SK-N-DZ (cell line): ENCODE measurements at places on chromosomes 5 and 9.
A peak's percentile ranks its signal among the peaks of the same experiment; 100 is the strongest.

DNA sequence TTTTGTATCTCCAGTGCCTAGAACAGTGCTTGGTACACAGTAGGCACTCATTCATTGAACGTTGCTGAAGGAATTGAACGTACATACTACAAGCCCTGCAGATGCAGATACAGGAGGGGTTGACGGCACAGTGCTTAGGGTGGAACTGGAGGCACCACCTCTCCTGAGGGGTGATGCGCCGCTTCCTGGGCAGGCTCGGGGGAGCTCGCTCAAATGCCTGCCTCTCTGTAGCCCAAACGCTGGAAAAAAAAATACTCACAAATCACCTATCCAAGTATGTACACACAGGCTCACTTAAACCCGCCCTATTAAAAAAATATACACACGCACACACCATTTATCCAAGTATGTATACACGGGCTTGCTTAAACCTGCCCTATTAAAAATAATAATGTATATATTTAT, 536 bp upstream of the COMMD10 start:
- peak; percentile 31 for DNase-seq

- no peak for DNase-seq
These were observed 371.3 kb downstream of the DMRT2 start for GRCh38 chr9:1421436-1421835.

GRCh38 chr9:134525070-134525815, 116.4 kb upstream of the COL5A1 start:
- DNase-seq: no peak

GRCh38 chr5:81534441-81534840, 140.5 kb upstream of the ACOT12 start:
- DNase-seq: no peak

- DNase-seq: no peak
These were observed 1127.5 kb downstream of the TAF11L14 start for GRCh38 chr5:18761801-18762200.

DNA sequence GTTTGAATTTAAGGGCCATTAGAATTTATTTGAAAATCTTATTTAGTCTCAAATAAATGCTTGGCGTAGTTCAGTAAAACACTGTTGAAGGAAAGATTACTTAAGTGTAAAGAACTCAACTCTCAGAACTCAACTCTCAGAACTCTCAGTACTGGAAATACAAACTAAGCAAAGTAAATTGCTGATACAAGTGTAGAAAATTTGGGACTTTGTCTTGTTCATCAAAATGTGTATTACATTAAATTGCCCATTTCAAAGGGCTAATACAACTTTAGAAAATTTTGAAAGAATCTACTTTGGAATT, 99.4 kb downstream of the CSNK1G3 start:
- no peak for DNase-seq

DNA sequence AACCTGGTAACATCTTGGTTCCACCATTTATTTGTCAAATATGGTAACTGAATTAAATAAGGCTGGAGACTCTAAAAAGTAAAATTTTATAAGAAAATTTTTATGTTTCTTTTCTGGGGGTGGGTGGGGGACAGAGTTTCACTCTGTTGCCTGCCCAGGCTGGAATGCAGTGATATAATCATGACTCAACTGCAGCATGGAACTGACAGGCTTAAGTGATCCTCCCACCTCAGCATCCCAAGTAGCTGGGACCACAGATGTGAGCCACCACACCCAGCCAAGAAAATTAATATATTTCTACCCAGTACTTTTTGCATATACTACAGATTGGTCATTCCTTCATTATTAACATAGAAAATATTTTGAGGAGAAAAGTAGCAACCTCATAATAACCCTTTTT, 216.9 kb downstream of the DEPDC1B start:
- DNase-seq: no peak

DNA sequence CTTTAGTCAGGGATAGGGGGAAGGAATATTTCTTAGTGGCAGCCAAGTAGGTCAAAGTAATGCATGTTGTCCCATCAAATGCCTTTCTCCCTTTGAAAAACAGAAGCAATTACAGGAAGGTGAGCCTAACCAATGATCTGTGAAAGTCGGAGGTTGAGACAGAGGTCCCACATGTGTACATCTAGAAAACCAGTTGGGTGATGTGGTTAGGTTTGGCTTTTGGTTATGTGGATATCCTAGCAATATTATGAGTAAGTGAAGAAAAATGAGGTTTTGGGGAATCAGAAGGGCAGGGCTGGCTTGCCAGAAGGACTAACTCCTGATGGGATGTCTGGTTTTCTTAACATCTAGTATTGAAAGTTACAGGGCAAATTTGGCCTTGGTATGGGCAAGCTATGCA, 63.4 kb upstream of the PALM2AKAP2 start:
- no peak for DNase-seq

GRCh38 chr5:35317586-35317985, 87.3 kb upstream of the PRLR start:
- no peak for DNase-seq

GRCh38 chr5:177429248-177430040, 3.0 kb downstream of the GRK6 start:
- no peak for DNase-seq

DNA sequence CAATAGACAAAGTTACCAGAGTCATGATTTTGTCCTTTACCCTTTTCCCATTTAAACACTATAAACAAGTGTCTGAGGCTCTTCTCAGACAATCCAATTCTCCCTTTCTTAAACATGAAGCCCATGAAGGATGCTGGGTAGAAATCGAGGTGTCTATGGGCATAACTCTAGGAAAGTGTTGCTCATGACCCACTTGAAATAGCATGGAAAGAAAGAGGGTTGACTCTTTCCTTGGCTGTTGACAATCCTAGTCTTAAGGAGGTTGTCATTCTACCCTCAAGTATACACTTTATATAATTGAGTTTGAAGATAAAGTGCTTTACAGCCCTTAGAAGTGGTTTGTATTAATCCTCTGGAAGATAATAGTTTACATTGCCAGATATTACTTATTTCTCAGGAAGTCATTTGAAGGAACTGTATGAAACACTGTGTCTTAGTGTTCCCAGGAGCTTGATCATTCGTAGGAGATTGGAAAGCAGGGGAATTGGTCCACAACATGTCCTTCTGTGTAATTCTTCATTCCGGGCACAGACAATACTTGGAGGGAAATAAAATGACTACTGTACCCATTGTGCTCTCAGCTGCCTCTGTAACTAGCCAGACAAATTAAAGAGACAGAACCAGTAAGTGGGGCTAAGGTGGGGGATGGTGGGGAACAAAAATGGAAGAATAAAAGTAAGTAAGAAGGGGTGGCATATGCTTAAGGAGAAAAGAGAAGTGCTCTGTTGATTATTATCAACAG, 1078.3 kb upstream of the DMAC1 start:
- no peak for DNase-seq

GRCh38 chr5:127685662-127686061, 17.5 kb upstream of the CCDC192 start:
- DNase-seq: no peak

DNA sequence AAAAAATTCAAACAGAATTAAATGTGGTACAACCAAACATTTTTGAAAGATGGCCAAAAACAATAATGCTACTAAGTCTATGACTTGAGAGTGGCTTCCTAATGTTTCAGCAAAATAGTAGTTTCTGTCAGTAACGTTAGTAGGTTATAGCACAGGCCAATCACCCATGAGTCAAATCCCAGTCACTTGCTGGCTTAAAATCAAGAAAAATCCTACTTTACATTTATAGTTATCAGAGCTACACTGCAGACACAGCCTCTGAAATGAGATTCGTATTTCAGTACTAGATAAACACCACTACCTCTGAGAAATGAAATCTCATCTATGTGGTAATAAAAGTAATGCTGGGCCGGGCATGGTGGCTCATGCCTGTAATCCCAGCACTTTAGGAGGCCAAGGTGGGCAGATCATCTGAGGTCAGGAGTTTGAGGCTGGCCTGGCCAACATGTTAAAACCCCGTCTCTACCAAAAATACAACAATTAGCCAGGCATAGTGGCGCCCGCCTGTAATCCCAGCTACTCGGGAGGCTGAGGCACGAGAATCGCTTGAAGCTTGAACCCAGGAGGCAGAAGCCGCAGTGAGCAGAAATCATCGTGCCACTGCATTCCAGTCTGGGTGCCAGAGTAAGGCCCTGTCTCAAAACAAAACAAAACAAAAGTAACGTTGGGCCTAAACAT, 6.1 kb downstream of the ZDHHC21 start:
- no peak for DNase-seq

- no peak for DNase-seq
These were observed 266.4 kb downstream of the DENND1A start for GRCh38 chr9:123663529-123663928.

- DNase-seq: no peak
These were observed 81.2 kb downstream of the MRPS27 start for GRCh38 chr5:72238712-72239445.

- DNase-seq: no peak
These were observed 9.3 kb downstream of the TMEM245 start for GRCh38 chr9:109110329-109111021.

DNA sequence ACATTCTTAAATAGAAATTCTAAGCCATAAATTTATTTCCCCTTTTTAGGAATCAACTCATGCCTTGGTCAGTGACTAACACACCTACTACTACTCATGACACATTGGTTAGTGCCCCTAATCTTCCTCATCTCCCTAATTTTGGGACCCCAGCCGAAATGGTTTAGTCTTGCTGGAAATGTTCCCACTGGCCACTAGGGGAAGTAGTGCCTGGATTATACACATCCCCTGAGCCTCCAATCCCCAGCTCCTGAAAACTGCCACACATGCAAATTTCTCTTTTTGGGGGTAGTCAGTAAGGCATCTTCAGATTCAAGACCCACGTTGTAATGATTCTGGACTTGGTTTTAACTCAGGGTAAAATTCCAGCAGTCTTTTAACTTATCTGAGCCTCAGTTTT, 79.8 kb downstream of the HSD17B3 start:
- DNase-seq: no peak
